ENCODE measurements at places on chromosomes 4 and X.

GRCh38 chr4:9904976-9905587, 116.2 kb downstream of the SLC2A9 start:
- no peak for DNase-seq

DNA sequence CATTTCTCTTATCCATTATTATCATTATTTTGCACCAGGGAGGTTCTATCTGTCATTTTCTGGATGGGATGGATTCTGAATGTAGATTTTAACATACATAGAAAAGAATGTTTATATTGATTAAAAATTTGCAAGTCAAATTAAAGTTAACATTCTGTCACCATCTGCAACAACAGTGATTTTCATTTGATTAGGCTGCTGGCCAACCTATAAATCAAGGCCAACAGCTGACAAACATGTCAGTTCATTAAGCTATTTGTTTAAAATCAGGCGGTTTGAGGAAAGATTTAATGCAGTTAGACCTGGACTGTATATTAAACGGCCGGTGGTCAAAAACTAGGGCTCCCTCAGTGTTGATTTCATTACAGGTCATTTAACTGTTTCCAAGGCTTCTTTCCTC, 109.5 kb upstream of the CBR4 start:
- DNase-seq: peak; percentile 6

DNA sequence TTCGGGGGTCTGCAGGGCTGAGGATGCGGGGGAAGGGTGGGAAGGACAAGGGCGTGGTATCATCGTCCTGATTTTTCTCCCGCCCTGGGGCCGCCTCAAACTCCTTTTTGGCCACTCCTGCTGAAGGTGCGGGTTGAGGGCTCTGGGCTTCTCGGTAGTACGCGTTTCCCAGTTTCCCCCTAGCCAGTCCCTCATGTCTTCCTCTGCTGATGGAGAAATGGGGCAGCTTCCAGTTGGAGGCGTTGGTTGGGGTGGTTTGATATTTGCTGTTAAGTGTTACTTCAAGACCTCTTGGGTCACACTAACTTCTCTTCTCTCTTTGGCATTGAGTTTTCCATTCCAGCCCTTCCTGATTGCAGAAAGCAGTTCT, 482 bp downstream of the GSTCD start:
- peak; percentile 35 for DNase-seq

GRCh38 chrX:38375891-38376290, 23.5 kb downstream of the OTC start:
- DNase-seq: no peak

DNA sequence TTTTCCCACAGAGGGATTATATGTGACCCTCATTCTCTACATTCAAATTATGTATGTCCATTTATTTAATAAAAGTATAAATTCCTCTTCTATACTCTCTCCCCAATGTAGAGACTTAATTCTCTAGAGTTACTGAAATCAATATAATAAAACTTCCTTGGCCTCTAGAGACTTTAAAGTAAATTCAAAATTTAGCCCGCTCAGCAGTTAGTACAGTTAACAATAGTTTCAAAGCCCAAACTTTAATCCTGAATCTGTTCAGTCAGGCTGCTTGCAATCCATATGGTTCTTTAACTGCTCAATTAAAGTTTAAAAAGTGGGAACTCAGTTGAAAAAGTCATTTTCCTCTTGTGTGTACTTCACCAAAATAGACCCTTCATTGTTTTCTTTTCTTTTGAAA, 2558.4 kb downstream of the ARAP2 start:
- DNase-seq: no peak

DNA sequence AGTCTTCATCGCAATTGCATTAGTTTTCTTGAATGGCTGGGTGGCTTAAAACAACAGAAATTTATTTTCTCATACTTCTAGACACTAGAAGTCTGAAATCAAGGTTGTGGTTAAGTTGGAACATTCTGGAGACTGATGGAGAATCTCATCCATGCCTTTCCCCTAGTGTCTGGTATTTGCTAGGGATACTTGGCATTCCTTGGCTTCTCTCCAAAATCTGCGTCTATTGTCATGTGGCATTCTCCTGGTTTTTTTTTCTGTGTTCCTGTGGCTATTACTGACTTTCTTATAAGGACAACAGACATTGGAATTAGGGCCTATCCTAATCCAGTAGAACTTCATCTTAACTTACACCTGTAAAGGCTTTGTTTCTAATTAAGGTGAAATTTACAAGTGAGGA, 272.8 kb upstream of the EPHA5 start:
- DNase-seq: no peak

- no peak for DNase-seq
Measured at GRCh38 chrX:20951016-20951810, 423.0 kb upstream of the CNKSR2 start.

- no peak for DNase-seq
Measured at GRCh38 chr4:38192516-38192915, 232.3 kb downstream of the PTTG2 start.

DNA sequence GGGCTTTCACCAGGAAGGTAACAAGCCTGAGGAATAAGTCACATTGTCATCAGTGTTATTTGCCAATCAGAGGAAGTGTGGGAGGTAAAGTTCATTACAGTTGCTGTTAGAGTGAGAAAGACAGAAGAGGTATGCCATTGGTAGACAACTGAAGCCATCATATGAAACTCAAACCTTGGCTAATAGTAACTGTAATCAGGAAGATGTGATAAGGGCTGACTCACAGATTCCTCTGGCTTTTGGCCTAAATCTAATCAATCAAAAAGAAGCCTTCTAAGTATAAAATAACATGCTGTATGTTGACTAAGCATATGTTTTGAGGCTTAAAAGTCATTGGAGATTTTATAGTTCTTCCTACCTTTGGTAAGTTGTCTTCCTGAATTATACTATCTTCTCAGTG, 242.8 kb downstream of the PCDH7 start:
- no peak for DNase-seq

DNA sequence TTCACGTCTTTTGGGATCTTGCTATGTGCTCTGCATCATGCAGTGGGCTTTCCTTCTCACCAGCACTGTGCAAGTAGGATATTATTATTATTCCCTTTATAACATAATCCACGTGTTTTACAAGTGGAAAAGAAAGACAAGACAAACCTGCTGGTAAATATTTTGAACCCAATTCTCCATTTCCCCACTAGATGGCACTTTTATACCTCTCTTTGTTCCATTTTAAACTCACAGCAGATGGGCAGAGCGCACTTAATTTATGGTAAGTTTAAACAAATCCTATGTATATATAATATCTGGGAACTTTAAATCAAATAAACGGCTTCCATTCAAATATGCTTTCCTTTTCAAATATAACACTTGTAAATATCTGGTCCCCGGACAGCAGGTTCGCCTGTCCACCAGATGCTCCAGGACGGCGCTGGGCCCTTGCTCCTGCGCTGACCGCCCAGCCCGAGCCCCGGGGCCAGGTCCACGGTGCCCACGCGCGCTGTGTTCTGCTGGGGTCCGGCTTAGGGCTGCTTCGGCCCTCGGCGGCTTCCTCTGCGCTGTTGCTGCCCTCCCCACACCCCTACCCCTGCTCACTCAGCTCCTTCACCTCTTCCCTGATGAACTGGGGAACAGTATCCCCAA, 31.1 kb downstream of the F11 start:
- peak; percentile 66 for DNase-seq

DNA sequence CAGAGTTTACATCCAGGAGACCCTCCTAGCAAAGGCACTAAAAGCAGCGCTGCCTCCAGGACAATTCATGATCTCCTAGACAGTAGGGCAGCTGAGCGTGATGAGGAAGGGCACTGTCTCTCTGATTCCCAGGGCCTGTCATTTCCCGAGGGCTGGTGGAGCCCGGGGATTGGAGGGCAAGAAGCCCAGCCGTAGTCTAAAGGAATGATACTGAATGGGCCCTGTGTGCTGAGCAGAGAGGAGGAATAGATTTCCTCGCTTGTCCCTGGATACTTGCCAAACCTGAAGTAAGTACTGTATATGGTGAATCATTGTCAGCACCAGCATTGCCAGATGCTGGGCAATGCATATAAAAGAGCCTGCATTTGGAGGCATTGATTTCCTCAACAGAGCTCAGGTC, 88.0 kb upstream of the SLITRK2 start:
- no peak for DNase-seq

GRCh38 chrX:10512741-10513140, 107.6 kb downstream of the MID1 start:
- no peak for DNase-seq

- DNase-seq: peak; percentile 16
Measured at GRCh38 chrX:14697451-14697850, 168.1 kb downstream of the GLRA2 start.

- peak; percentile 43 for DNase-seq
Measured at GRCh38 chr4:86482306-86483172, 111.6 kb upstream of the PTPN13 start.

GRCh38 chrX:40007756-40008705, 89.7 kb downstream of the BCOR start:
- no peak for DNase-seq

DNA sequence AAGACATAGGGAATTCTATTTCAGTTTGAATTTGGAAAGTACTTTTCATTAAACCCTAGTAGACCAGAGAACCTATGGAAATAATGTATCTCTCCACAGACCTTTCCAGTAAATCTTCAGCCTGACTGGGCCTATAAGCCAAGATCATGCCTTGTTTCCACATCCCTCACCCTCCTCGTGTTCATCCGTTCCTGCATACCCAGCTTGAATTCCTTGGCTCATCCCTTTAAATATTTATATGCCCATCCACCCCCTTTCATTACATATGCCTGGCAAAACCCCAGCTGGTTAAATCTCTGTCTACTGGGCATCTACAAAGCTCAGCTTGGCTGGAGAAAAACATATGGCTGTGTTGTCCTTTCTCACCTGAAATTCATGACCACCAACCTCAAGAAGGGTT, 32.4 kb downstream of the SLC2A9 start:
- no peak for DNase-seq

GRCh38 chr4:76990288-76991080, 40.9 kb downstream of the SEPTIN11 start:
- no peak for DNase-seq

GRCh38 chr4:99856166-99856565, 38.1 kb downstream of the LAMTOR3 start:
- DNase-seq: no peak

DNA sequence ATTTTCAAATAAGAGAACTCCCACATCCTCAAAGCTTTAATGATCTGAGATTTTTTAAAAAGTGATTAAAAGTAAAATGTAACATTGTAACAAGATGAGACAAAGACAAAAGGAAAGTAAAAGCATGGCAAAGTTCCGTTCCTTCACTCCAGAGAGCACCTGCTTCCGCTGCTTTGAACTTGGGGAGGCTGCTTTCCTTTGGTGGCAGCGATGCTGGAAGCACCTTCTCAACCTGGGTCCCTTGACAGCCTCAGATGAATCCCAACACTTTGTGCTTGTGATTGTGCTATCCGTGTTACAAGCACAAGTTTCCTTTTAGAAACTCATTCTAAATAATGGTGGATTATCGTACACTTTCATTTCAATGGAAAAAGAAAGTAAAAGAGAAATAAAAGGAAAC, 59.7 kb downstream of the HADH start:
- no peak for DNase-seq

- no peak for DNase-seq
Measured at GRCh38 chrX:20663336-20663735, 396.6 kb upstream of the RPS6KA3 start.

DNA sequence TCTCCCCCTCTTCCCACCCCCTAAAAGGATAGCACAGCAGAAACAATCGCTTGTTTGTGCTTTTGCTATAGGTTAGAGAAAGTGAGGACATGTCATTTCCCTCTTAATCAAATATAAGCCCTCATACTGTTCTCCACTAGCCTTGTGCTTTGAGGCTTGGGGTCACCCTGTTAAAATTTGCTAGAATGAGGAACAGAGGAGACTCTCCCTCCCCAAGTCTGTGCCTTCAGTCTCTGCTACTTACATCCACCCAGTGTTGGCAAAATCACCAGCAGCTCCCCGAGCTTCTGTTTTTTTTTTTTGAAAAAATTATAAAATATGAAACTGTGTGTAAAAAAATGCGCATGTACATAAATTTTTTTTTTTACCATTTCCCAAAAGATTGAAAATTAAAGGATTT, 19.3 kb downstream of the KLF3 start:
- no peak for DNase-seq

Data from SK-N-DZ (cell line).